ENCODE measurements at places on chromosomes 4 and X. TPM values are rescaled to one million over a fixed set of nuclear protein-coding genes. Genes with fewer than 3 reads are reported as not detected.
A peak's percentile ranks its signal among the peaks of the same experiment; 100 is the strongest.

DNA sequence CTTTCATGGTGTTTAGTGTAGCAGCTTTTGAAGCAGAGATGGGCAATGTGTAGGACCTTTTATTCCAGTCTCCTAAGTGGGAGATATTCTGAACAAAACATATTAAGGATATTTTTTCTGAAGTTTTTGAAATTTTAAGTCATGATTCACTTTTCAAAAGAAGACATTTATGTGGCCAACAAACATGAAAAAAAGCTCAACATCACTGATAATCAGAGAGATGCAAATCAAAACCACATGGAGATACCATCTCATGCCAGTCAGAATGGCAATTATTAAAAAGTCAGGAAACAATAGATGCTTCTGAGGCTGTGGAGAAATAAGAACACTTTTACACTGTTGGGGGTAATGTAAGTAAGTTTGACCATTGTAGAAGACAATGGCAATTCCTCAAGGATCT, 76.0 kb downstream of the FAT4 start:
- no peak for DNase-seq

- no peak for DNase-seq
These were observed 56.2 kb downstream of the PROM1 start for GRCh38 chr4:16027626-16028025.

DNA sequence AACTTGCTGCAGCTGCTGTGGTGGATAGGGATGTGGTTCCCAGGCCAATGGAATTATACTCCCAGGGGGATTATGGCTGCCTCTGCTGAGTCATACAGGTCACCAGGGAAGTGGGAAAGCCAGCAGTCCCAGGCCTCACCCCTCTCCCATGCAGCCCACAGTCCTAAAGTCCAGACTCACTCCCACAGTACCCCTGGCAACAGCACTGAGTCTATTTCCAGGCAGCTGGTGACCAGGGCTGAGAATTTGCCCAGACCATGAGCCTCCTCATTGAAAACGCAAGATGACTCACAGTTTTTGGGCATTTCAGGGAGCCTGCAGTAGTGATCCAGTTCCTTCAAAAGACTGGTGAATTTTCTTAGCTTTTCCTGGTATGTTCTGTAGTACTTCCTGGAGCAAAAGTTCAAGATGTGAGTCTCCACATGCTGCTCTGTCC, 137.6 kb downstream of the NPNT start:
- no peak for DNase-seq

GRCh38 chrX:154097003-154097588, 421 bp downstream of the MECP2 start:
- peak; percentile 53 for DNase-seq

DNA sequence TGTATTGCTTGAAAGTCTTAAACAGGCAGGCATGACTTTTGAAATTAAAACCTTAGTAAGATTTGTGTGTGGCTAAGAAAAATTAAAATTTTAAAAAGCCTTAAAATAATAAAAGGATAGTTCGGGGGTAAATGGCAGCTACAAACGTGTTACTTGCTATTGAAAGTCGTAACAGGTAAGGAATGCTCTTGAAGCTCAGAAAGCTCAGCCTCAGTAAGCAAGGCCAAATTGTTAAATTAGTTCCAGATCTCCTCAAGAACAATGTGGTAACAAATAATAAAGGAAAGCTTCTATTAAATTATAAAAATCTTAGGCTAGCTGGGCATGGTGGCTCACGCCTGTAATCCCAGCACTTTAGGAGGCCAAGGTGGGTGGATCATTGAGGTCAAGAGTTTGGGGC, 25.5 kb downstream of the PRMT9 start:
- DNase-seq: no peak

The HDX gene
- 2.0 TPM for total RNA-seq

The ATP1B4 gene
- total RNA-seq: not detected

The PNCK gene
- not detected for total RNA-seq

Data from activated CD4-positive, alpha-beta T cell treated with anti-CD3 and anti-CD28 coated beads, Interleukin-2, amount 10 ng/mL, durations not matched to agents 7 days and 5 days (primary cell).